ENCODE measurements at places on chromosomes 7 and 10. TPM values are rescaled to one million over a fixed set of nuclear protein-coding genes. Genes with fewer than 3 reads are reported as not detected.

DNA sequence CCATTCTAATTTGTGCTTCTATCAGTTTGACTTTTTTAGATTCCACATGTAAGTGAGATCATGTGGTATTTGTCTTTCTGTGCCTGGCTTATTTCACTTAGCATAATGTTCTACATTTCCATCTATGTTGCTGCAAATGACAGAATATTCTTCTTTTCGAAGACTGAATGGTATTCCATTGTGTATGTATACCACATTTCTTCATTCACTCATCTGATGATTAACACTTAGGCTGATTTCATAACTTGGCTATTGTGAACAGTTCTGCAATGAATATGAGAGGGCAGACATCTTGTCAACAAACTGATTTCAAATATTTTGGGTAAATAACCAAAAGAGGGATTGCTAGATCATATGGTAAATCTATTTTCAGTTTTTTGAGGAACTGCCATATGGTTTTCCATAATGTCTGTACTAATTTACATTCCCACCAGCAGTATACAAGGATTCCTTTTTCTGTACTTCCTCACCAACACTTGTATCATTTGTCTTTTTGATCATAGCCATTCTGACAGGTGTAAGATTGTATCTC is 52.9 kb downstream of the ZNF22 start:
- H3K36me3 ChIP-seq = no peaks in the 10 kb centered on the region
- no peaks in the 10 kb centered on the region for H3K27me3 ChIP-seq
- no peak overlapping the region for H3K4me3 ChIP-seq
- no peak overlapping the region for H3K27ac ChIP-seq
- no peak for DNase-seq

Gene ATP5F1C
- 343 TPM for total RNA-seq

DNA sequence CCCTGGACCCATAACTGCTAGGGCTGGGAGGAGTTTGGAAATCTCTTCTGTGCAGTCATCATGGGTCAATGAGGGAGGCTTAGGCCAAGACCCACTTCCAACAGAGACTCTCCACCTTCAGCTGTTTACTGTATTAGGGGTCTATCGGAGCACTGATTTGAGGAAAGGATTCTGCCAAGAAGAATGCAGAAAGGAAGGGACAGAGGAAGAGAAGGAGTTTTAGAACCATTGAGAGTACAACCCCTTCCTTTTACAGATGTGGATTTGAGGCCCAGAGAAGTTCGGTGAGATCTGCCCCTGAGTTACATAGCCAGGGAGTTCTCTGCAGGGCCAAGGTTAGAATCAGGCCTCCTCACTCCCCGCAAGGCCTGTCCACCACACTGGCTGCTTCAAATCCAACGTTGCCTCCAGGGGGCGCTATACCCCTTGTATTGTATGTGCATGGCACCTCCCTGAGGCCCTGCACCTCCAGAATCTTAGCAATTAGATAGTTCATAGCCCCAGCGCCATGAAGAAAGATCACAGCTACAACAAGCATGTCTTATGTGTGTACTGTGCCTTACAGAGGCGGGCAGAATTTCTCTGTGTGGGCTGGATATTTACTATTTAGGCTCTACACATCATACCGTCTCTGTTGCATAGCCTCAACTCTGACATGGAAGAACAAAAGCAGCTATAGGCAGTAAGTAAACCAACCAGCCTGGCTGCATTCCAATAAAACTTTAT is 246.8 kb downstream of the SKIDA1 start:
- no peaks in the 10 kb centered on the region for H3K27me3 ChIP-seq
- no peak overlapping the region for H3K27ac ChIP-seq
- DNase-seq = peak; percentile 90
- H3K4me3 ChIP-seq = no peak overlapping the region
- H3K36me3 ChIP-seq = no peaks in the 10 kb centered on the region

Gene C10orf105
- under 0.01 TPM for total RNA-seq

DNA sequence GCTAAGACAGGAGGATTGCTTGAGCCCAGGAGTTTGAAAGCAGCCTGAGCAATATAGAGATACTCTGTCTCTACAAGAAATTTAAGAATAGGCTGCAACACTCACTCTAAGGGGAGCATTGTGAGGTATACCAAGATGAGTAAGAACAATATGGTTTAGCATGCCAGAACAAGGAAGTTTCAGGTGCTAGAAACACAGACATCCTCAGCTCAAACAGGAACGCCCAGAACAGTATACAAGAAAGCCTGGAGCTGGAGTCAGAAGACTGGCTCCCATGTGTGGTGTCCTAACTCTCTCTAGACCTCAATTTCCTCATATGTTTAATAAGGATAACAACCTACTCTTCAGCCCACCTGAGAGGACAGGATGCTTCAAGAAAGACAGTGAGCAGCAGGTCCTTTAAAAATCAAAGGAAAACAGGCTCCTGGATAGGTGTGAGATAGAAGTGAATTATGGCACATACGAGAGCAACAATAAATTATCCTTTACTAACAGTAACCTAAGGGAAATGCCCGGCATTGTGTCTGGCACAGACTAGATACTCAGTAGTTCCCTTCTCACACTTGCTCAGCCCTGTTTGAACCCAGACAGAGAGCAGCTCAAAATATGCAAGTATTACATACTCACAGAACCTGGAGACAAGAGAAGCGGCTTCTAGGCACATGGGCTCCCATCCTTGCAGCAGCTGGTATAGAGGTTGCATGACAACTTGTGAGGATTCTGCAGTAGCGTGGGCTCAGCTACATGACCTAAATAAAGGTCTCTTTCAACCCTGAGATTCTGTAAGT is 45.4 kb downstream of the KAT6B start:
- H3K27ac ChIP-seq = no peak overlapping the region
- no peaks in the 10 kb centered on the region for H3K27me3 ChIP-seq
- no peak overlapping the region for H3K4me3 ChIP-seq
- H3K36me3 ChIP-seq = no peaks in the 10 kb centered on the region
- H3K4me1 ChIP-seq = peaks cover 24% of the 10 kb centered on the region

Gene MICU1
- total RNA-seq = 45.0 TPM

Gene GPER1
- total RNA-seq = 2.0 TPM

DNA sequence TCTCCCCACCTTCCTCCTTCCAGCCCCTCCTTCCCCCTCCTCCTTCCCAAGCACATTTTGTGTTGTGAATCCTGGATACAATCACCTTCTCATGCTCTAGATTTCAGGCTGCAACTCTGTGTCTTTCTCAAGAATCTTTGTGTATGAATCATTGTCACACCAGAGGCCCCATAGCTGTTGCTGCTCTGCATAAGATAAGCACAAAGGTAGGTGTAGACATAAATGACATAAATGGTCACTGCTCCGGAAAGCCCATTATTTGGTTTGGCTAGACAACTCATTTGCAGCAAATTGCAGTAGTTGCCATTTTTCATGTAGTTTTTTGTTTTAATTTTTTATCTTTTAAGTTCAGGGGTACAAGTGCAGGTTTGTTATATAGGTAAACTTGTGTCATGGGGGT is 216.3 kb upstream of the NRP1 start:
- DNase-seq = no peak
- H3K27ac ChIP-seq = no peak overlapping the region
- H3K4me1 ChIP-seq = no peaks in the 10 kb centered on the region
- no peak overlapping the region for H3K4me3 ChIP-seq
- H3K36me3 ChIP-seq = no peaks in the 10 kb centered on the region

DNA sequence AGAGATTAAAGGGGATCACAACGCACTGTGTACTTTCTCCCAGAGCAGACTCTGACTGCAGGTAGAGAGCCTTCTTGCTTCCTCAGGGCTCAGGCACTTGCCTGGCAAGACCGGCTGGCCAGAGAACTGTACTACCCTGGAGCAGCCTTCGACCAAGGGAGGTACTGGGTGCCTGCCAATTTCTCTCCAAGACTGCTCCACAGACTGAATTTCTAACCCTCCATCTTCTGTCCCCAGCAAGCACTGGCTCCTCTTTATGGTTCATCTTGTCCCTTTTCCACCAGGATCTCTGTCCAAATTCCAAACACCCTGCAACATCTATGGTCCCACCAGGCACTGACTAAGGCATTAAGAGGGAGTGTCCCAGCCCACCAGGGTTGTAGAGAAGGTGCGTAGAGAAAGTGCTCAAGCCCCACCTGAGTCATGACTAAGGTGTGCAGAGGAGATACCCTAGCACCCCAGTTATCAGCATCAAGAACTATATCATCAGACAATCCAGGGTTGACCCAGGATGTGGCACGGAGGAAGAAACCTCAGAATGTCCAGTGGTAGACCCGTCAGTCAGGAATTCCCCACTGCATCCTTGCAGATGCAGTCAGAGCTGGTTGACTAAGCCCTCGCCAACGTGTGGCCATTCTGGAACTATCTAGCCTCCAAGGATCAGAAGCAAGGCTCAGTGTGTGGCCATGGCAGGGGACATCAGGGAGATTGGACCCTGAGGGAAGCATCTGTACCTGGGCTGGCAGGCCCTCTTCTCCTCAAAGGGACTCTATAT is 60.9 kb upstream of the CAMK2B start:
- H3K4me3 ChIP-seq = no peak overlapping the region
- peak; percentile 24 for DNase-seq
- H3K27ac ChIP-seq = no peak overlapping the region

- no peak overlapping the region for H3K27ac ChIP-seq
- H3K4me3 ChIP-seq = no peak overlapping the region
- no peak for DNase-seq
- no peaks in the 10 kb centered on the region for H3K4me1 ChIP-seq
Observed at GRCh38 chr7:159195946-159196345, 51.3 kb upstream of the VIPR2 start.

Gene ZNF282
- total RNA-seq = 6.7 TPM

GRCh38 chr10:81027706-81028105 is 490.0 kb downstream of the SH2D4B start:
- no peaks in the 10 kb centered on the region for H3K27me3 ChIP-seq
- H3K27ac ChIP-seq = no peak overlapping the region
- no peaks in the 10 kb centered on the region for H3K4me1 ChIP-seq
- no peak overlapping the region for H3K4me3 ChIP-seq
- H3K36me3 ChIP-seq = no peaks in the 10 kb centered on the region

Gene CRHR2
- not detected for total RNA-seq

Data from IMR-90 (cell line).